Left forelimb (tissue), 1 donor: ENCODE measurements at places on chromosomes 3 and 15.

- DNase-seq: no peak
Observed at GRCh38 chr3:128804017-128804810, 75.2 kb upstream of the ACAD9 start.

GRCh38 chr3:194728986-194729385 is 43.3 kb downstream of the FAM43A start:
- DNase-seq: no peak

- DNase-seq: no peak
Observed at GRCh38 chr3:70959506-70960291, 623.8 kb downstream of the FOXP1 start.

- DNase-seq: no peak
Observed at GRCh38 chr3:133038731-133039375, 662 bp downstream of the TMEM108 start.

GRCh38 chr3:178618896-178619295 is 82.7 kb downstream of the KCNMB2 start:
- no peak for DNase-seq

DNA sequence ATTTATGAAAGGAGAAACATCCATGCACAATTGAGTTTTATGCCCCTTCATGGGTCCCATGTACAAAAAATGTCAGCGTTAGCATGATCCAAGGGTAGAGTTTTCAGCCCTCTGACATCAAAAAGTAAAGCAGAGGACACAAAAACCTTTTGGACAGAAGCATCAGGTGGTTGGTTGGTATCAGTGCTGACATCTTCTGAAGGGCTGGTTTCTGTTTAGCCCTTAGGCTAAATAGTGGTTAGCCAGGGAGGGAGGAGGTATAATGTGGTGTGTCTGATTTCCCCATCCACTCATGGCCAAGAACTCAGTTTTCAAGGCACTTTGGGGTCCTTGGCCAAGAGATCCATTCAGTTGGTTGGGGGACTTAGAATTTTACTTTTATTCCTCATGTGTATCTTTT is 16.5 kb downstream of the CCDC66 start:
- no peak for DNase-seq

DNA sequence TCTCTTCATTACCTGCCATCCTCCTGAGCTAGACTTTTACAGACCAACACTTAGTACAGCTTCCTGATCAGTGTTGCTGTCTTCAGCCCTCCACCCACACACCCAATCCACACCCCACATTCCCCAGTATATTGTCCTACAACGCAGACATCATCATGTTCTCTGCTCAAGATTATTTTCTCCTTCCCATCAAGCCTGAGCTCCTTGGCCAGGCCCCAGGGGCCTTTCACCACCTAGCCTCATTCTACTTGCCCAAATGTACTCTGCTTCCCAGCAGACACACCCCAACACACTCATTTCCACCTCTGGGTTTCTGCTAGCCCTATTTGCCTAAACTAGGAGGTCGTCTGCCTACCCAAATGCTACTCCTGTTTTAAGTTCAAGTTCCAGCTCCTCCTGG is 37.0 kb downstream of the DAPK2 start:
- no peak for DNase-seq

- DNase-seq: peak; percentile 67
Observed at GRCh38 chr3:45011756-45012508, 14.2 kb upstream of the CLEC3B start.

GRCh38 chr3:156630081-156630772 is 44.2 kb upstream of the TIPARP start:
- no peak for DNase-seq

DNA sequence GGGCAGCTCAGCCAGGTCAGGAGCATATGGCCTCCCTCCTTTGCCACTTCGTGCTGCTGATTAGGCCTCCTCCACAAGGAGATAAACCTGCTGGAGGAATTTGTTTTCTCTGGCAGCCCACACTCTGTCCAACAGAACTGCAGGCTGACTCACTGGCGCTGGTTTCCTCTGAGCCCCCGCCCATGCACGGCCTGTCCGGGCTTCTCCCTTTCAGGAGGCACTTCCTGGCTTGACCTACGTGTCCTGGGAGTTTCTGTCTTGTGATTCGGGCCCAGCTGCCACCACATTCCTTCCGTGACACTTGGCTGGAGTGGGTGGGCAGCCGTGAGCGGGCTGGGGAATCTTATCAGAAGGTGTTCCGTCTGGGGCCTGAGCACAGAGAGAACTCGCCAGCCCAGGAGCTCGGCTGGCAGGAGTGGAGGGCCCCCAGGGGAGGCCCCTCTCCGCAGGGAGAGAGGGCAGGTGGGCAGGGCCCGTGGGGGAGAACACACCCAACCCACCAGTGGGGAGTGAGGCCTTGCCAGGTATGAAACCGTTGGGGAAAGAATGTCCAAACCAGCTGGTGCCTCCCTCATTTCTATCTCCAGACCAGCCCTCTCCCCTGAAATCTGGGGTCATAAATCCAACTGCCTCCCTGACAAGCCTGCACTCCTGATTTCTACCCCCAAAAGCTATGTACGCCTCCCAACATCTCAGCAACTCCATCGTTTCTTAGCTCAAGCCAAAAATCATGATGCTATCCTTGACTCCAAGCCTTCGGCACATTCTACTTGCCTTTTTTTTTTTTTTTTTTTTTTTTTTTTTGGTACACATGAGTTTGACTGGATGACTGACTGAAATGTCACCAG is 110.6 kb upstream of the MEF2A start:
- DNase-seq: peak; percentile 71

DNA sequence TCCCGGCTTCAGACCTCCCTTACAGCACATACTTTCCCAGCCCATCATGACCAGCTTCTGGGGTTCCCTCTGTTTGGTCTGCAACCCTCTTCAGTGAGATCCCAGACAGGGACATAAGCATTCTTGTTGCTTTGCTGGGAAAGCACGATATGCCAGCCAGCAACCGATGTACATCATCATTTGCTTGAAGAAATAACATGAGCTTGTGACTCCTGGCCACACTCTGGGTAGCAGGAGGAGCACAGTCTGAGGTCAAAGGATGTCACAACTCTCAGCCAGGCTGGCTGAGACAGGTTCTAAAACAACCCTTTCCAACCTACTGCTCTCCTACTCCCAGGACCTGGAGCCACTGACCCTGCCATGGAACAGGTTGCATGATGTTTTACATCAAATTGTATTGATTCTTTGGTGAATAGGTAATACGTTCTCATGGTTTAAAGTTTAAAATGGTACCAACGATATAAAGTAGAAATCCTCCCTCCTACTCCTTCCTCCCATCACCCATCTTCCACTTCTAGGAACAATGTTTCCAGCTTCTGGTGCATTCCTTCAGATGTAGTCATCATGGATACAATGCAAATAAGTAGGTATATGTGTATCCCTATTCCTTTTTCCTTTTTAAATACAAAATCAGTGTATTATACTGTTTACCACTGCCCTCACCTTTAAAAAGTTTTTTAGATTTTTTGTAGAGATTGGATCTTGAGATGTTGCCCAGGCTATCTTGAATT is 190.3 kb downstream of the OPA1 start:
- no peak for DNase-seq

- no peak for DNase-seq
Observed at GRCh38 chr3:19702416-19703078, 231.5 kb downstream of the EFHB start.

DNA sequence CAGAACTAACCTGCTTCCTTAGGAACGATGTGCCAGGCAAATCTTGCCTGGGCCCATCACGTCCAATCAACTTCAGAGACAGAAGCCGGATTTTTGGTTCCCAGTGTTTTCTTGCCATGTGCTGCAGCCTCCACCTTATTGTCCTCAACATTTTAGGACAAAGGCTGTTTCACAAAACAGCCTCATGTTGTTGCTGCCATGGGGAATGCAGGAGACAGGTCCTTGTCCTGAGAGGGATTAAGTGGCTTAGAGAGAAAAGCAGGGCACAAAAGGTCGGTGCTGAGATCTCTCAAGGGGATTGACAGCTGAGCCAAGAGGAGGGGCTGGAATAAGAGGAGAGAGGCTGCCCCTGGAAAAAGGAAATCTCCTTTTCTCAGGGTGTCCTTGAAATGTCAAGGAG is 11.3 kb upstream of the NMNAT3 start:
- no peak for DNase-seq

GRCh38 chr3:75192146-75192616 is 471.9 kb upstream of the FRG2C start:
- no peak for DNase-seq

GRCh38 chr3:30500666-30501399 is 105.6 kb upstream of the TGFBR2 start:
- DNase-seq: no peak

- DNase-seq: no peak
Observed at GRCh38 chr3:34107669-34108068, 309.2 kb downstream of the PDCD6IP start.

DNA sequence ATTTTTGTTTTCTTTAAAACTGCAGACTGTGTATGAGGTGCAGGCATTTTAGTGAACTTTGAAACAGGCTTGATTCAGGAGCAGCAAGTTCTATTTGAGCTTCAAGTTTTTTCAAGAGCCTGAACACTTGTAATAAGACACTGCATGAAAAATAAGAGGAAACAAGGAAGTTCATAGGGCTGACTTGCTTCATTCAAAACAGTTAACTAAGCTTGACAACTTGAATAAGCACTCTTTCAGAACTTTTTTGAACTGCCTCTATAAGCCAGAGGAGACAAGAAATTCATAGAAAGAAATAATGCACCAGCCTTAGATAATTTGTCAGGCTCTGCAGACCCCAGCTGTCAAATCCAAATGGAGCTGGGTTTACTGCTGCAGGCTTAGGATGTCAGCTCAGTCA is 130.2 kb downstream of the SSR3 start:
- DNase-seq: no peak

- no peak for DNase-seq
Observed at GRCh38 chr3:2810723-2811122, 299.5 kb downstream of the IL5RA start.

- DNase-seq: no peak
Observed at GRCh38 chr3:143348486-143349327, 229.1 kb downstream of the CHST2 start.

GRCh38 chr3:187979564-187979963 is 174.4 kb upstream of the LPP start:
- no peak for DNase-seq

DNA sequence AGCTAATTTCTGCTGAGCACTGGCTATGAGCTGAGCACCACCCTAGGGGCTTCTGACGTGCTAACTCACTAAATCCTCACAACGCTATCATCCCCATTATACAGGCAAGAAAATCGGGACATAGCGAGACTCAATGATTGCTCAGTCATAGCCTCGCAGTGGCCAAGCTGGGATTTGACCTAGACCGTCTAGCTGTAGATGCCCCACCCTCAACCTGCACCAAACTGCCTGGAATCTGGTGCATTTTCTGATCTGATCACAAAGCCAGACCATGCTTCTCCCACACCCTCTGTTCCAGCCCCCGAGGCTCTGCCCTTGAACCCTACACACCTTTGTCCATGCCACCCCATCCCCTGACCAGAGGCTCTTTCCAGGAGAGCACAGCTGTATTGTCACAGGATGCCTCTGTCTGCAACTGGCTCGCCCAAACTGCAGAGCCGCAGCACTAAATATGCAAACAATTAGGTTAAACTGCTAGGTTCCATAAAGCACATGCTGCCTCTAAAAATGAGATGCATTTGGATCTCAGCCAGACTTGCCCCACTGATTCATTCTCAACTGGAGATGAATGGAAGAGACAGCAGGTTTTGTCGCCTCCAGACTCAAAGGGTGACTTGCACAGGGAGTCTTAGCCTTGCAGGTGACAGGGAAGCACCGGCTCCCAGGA is 95.2 kb downstream of the NUP210 start:
- no peak for DNase-seq

DNA sequence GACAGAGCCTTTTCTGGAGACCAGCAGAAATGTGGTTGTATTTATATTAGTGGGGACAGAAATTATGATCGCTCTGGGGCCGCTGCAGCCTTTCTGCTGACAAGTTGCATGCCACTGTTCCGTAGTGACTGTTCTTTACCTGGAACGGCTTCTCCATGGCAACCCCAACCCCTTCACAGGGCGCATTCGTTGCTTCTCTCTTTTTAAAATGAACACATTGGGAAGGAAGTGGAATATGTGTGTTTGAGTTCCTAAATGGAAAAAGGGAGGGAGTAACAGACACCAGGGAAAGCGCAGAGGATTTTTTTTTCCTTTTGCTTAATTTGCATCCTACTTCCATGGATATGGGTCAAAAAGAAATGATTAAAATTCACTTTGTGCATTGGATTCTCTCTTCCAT is 482.0 kb upstream of the SUCLG2 start:
- no peak for DNase-seq

GRCh38 chr15:27027229-27027628 is 56.2 kb downstream of the GABRG3 start:
- no peak for DNase-seq

- no peak for DNase-seq
Observed at GRCh38 chr3:64229903-64230302, 4.6 kb upstream of the PRICKLE2 start.

- no peak for DNase-seq
Observed at GRCh38 chr3:81602781-81603180, 158.7 kb downstream of the GBE1 start.

- no peak for DNase-seq
Observed at GRCh38 chr15:36612063-36612788, 32.8 kb downstream of the CDIN1 start.

DNA sequence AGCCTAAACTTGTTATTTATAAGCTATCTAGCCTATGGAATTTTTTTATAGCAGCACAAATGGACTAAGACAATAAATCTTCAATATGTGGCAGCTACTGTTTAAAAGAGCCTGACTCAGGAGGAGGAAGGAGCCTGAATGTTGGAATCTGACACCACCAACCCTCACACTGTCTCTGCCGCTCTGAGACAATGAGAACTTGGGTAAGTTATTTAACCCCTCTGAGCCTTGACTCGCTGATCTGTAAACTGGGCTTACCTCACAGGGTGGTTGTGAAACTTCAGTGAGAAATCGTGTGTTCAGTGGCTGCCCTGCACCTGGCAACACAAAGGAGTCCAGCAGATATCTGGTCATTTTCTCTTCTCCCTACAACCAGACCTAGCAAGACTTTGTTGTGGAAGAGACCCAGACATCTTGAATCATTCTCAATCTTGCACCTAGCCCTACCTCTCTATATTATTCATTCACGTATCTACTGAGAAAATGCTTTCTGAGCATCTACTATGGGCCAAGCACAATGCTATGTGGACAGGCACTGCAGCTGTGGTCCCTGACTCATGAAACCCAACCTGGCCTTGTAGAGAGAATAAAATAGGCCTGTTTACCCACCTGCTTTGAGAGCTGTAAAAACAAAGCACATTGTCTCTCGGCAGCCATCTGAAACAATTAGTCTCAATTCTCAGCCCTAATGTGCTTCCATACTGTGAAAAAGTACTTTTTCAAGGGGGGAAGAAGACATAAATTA is 81.9 kb upstream of the SLC25A36 start:
- no peak for DNase-seq

- DNase-seq: no peak
Observed at GRCh38 chr3:146972726-146973125, 367.6 kb upstream of the PLSCR5 start.

- DNase-seq: no peak
Observed at GRCh38 chr3:59890639-59891038, 840.8 kb upstream of the CFAP20DC start.

- peak; percentile 72 for DNase-seq
Observed at GRCh38 chr15:90071220-90071807, 31.0 kb downstream of the IDH2 start.
